ENCODE measurements at places on chromosomes 13 and 19.

- no peak for DNase-seq
Observed at GRCh38 chr13:54705738-54706137, 1677.1 kb downstream of the OLFM4 start.

DNA sequence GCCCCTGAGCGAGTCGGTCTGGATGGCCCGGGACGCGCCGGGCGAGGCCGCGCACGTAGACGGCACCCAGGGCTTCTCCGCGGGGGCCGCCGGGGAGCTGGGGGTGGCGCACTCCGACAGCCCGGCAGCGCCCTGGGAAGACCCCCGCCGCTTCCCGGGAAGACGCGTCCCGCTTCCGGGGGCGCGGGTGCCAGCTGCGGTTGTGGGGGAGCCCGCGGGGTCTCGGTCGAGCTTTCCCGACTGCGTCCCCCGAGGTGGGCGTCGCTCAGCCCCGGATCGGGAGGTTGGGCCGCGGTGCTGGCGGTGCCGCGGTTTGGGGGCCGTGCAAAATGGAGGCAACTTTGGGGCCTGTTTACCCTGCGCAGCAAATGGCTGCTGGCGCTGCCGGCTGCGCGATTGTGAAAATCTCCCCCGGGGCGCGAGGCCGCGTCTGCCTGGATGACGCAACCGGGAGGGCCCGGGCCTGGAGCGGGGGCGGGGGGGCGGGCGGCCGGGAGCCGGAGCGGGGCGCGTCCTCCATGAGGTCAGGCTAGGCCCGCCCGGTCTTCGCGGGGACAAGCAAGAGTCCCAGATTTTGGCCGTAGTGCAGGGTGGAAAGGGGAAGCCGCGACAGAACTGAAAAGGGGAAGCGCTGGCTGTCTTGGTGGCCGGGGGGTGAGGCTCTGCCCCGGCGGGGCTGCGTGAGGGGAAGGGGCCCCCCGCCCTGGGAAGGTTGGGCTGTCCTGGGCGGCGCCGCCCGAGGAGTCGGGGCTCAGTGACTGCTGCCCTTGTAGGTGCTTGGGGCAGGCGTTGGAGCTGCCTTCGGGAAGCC is 11.3 kb downstream of the PEAK3 start:
- DNase-seq = peak; percentile 69

DNA sequence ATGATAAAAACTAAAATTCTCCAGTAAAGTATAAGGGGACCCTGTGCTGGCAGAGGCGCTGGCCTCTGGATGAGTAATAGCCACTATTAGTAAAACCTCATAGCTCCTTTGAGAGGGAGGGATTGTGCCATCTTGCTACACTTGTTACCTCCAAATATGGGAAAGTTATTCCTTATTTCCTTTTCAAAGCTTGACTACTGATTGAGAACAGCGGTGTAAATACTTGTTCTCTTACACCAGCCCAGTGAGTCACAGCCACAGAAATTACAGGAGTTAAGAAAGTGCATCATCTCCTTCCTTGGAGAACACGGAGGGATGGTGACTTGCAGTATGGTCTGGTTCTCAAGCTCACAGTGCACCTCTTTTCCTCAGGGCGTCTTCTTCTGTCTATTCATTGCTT is 379.0 kb downstream of the EFNB2 start:
- no peak for DNase-seq

GRCh38 chr19:30882411-30883005 is 466.7 kb downstream of the TSHZ3 start:
- DNase-seq = no peak

DNA sequence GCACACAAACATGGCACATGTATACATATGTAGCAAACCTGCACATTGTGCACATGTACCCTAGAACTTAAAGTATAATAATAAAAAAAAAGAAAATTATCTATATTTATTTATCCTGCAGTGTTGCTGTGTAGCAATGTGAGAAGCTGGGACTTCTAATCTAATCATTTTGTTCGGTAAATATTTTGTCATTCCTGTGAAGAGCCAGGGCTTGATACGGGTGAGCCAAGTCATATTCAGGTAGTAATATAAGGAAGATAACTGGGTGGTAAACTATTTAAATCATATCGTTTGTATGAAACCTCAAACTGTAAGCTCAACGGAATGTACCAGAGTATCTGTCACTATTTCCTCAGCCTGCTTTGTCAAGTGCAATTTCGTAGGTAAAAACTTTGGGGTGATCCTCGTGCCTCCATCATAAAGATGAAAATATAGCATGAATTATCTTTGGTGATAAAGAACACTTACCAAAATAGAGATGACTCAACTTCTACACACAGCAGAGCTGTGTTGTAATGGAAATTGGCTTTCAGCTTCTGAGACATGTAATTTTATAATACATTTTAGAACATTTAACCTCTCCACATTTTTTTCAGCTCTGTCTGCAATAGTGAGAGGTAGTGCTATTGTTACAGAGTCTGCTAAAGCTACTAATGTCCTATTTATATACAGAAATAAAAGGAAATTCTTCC is 92.9 kb downstream of the PCDH9 start:
- no peak for DNase-seq

- no peak for DNase-seq
Observed at GRCh38 chr13:104784891-104785290, 1718.7 kb upstream of the SLC10A2 start.

- DNase-seq = no peak
Observed at GRCh38 chr13:70255406-70255991, 147.2 kb upstream of the KLHL1 start.

Data from stimulated activated CD4-positive, alpha-beta T cell treated with anti-CD3 and anti-CD28 coated beads, Interleukin-2, amount 100 ng/mL, for 4 hours (primary cell).